Cardiac septum (tissue), 1 donor: ENCODE measurements at places on chromosomes 5 and 9.

GRCh38 chr5:22572941-22573340 lies 280.2 kb downstream of the CDH12 start:
- DNase-seq: no peak

DNA sequence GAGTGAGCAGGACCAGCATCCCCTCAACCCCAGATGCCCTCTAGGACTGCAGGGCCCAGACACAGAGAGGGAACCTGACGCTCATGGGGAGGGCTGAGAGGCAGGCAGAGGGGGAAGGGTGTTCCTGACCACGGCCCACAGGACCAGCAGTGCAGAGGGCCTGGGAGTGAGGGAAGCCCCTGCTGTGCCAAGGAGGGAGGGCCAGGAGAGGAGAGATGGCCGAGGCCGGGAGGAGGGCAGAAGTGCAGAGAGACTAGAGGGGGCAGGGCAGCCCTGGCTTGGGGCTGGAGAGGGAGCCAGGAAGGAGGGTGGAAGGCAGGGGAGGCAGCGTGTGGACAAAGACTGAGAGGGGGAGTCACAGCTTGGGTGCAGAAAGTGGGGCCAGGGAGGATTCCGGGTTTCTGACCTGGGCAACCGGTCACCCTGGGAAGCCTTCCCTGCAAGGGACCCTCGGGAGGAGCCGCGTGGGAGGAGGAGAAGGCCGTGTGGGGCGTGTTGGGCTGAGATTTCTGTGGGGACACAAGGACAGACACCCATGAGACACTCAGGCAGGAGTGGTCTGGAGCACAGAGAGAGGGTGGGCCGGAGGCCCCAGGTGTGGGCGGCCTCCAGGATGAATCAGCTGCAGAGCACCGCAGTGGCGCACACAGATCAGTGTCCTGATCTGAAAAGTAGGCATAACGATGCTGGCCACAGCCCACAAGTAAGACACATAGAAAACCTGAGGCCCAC lies 117.5 kb downstream of the ADAMTS2 start:
- peak; percentile 71 for DNase-seq

DNA sequence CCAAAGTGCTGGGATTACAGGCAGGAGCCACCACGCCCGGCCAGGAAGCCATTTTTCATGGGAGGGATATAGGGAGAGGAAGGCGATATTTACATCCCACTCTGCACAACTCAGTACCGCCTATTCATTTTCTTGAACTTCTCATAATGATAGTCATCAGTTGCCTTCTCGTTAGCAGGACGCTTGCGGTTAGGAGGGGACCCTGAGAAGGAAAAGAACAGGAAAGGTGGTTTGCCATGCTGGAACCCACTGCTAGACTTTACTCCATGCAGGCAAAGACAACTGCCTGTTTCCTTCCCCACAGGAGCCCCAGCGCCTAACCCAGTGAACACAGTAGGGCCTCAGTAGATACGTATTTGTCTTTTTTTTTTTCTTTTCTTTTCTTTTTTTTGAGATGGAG lies 4.1 kb upstream of the TOR1A start:
- DNase-seq: no peak

- no peak for DNase-seq
These were observed 755 bp downstream of the DND1 start for GRCh38 chr5:140672455-140673186.

DNA sequence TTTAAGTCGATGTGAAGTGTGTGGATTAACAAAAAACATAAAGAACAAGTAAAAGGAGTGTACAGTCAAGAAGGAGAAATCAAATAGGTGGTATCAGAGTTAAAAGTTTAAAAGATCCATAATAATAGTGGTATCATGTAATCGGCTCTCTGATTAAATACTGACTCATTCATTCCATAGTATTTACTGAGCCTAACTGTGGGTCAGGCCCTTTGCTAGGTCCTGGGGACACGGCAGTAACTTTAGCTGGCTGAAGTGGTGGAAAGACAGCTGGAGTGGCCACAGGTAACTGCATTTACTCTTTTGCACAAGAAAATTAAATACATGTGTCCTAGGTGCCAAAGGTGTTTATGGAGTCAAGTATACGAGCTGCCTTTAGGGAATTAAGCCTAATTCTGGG lies 124.0 kb downstream of the GNAQ start:
- no peak for DNase-seq

DNA sequence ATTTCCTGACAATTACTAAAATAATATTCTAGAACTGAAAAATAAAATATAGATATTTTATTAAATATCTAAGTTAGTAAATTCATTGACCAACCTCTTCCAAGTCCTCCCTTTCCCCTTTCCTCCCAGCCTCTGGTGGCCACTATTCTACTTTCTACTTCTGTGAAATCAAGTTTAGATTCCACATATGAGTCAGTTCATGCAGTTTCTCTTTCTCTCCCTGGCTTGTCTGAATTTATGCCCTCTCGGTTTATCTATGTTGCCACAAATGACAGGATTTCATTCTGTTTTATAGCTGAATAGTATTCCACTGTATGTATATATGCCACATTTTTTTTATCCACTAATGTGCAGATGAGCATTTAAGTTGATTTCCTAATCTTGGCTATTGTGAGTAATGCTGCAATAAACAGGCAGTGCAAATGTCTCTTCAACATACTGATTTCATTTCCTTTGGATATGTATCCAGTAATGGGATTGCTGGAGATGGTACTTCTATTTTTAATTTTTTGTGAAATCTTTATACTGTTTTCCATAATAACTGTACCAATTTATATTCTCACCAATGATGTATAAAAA lies 52.3 kb downstream of the WDR36 start:
- no peak for DNase-seq

DNA sequence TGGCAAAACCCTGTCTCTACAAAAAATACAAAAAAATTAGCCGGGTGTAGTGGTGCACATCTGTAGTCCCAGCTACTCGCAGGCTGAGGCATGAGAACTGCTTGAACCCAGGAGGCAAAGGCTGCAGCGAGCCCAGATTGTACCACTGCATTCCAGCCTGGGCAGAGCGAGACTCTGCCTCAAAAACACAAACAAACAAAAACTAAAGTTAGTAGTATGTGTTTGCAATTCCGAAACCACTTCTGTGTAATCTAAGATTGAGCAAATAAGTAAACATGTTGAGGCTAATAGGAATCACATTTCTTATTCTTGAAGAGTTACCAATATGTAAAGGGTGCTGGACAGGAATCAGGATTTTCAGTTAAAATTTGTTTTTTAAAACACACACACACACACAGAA lies 70.0 kb upstream of the SUSD1 start:
- no peak for DNase-seq

DNA sequence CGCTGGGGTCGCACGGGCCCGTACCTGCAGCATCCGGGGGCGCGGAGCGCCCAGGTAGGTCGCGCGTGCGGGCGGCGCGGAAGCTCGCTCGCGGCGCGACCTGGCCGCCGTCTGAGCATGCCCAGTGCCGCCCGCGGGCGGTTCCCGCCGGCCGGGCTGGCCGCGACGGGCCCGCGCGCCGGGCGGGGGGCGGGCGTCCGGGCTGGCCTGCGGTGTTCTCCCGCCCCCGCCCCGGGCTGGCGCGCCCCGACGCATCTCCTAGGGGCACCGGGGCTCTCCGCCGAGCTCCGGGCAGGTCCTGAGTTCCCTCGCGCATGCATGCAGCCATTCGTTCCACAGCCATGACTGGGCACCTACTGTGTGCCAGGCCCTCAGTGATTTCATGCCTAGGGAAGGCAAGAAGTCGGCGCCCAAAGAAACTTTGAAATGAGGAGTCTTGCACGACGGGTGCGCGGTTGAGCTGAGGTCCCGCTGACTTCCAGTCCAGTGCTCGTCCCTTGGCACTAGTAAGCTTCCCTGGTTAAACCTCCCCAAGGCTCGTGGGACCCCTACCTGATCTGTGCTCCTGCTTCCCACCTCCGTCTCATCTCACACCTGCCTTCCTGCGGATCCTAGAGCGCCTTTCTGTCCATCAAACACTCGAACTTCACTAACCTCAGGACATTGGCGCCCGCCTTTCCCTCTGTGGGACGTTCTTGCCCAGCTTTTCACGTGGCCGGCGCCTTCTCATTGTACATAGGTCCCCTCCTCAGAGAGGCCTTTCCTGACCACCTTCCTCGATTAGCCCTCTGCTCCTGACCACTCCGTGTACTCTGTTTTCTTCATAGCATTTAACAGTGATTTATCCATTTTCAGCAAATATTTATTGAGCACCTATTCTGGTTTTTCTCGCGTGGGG lies at the start of gene PTPN3:
PTPN3 (minus strand) TSS at position 113 of the 898 bp plus-strand sequence. CDS start 34,873 bp downstream, outside the sequence.
- no peak for DNase-seq

DNA sequence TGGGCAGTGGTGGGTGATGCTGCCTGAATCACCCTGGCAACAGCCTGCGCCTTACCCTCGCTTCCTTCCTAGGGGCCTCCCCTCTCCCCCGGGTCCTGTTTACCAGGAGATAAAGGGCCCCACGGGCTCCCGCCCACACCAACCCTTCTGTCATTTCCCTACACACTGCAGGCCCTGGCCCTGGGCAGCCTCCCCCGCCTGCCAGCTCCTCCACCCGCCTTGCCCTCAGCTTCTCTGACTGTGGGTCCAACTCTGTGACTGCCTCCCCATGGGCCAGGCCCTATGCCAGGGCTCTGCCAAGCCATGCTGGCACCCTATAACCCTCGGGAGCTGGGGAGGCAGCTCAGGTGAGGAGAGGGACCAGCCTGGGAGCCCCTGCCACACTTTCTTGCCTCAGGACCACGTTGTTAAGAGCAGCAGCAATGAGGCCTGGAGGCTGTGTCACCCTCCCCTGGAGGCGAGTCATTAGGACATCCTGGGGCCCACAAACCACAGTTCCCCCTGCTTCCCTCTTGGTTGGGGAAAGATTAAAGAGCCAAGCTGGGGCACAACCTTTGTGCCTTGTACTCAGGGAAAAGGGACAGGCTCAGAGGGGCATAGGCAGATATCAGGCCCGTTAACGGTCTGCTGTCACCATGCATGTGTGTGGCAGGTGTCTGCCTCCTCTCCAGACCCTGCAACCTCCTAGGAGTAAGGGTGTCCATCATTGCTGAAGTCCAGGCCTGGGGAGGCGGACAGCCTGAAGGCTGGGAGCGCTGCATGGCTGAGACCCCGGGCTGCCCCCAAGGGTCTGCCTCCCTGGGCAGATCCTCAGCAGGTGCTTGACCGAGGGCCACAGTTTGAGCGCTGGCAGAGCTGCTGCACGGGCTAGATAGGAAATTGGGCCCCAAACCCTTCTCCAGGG lies 2.8 kb downstream of the MGAT4B start:
- no peak for DNase-seq

DNA sequence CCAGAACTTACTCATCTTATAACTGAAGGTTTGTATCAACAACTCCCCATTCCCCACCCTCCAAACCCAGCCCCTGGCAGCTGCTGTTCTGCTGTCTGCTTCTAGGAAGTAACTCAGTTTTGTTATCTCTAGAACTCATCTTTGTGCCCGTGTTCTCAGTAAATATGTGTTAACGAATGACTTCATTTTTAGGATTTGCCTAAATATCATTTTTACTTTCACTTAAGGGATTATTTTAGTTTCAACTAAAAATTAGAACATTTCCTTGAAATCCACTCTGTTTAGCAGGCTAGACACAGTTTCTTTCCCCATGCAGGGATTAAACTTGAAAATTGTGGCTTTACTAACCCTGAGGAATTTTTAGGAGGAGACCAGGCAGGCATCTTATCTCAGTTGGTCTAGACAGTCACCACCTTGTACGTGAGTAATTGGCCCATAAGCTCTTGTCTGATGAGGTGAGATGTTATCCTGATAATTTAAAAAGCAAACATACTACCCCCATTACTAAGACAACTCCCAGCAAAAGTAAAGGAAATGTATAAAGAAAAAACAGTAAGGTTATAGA lies 68.2 kb upstream of the TNFAIP8 start:
- DNase-seq: no peak

- no peak for DNase-seq
These were observed 10.8 kb upstream of the CPLX2 start for GRCh38 chr5:175860531-175861045.

DNA sequence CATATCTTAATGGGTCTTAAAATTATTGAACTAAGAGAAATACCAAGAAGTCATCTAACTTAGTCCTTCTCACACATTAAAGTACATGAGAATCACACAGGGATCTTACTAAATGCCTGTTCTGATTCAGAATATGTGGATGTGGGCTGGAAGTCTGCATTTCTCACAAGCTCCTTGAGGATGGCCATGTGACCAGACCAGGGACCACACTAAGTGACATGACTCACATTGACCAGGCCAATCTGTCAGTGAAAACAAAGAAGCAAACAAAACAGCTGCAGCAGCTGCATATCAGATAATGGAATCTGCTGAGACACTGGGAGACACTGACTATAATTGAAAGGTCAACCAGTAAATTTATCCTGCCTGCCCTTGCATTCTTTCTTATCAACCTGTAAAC lies 110.5 kb downstream of the ADAMTS12 start:
- no peak for DNase-seq

- DNase-seq: no peak
These were observed 2.7 kb upstream of the PCBD2 start for GRCh38 chr5:134902071-134902801.

DNA sequence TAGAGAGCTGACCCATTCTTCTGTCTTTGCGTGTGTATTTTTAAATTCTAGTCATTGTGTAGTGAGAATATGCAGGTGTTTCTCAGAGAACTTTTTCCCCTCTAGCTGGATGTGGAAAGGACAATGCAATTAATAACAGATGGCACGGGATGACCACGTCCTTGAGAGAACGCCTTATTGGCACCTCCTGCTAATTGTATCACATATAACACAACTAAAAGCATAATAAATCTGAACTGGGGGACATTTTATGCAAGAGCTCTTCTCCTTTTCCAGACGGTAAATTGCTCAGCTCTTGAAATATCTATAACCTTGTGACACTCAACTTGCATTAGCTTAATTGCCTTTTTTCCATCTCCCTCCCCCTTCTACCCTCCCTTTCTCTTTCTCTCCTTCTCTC lies 62.9 kb upstream of the IZUMO3 start:
- no peak for DNase-seq
